ENCODE measurements at places on chromosomes 2 and 18.

- no peak for DNase-seq
Observed at GRCh38 chr2:114550895-114551793, 108.7 kb downstream of the DPP10 start.

GRCh38 chr18:45749918-45750689 is 26.1 kb downstream of the SLC14A1 start:
- DNase-seq = no peak

DNA sequence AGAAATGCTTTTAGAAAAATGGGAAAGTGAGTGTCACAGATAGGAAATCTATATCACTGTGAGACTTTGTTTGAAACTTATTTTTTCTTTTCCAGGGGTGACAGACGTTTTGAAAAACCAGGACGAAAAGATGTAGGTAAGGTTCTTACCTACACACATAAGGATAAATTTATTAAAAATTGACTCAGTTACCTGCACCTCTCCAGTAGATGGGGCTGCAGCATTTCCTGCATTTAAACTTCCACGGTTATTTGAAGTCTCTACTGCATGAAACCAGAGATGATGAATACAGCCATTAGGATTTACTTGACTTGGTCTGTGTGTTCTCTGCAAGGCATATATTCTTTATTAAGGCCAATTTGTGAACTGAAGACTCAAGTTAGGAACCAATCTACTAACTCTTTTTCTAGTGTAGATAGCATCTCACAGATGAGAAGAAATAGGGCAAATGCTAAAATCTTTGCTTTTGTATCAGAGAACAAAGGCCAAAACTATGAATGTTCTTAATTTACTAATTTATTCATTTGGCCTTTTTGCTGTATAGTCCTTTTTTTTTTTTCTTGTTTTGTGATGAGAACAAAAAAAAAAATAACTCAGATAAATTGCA is 15.0 kb downstream of the KCNJ13 start:
- DNase-seq = no peak

GRCh38 chr18:2926528-2926927 is 79.7 kb downstream of the EMILIN2 start:
- DNase-seq = no peak

- no peak for DNase-seq
Observed at GRCh38 chr2:17184512-17184911, 333.7 kb downstream of the RAD51AP2 start.

GRCh38 chr2:182937870-182938269 is 71.4 kb upstream of the FRZB start:
- DNase-seq = no peak

GRCh38 chr2:208013285-208014178 is 11.8 kb downstream of the PLEKHM3 start:
- DNase-seq = no peak

- no peak for DNase-seq
Observed at GRCh38 chr2:242011991-242012764, 142.6 kb downstream of the RTP5 start.

DNA sequence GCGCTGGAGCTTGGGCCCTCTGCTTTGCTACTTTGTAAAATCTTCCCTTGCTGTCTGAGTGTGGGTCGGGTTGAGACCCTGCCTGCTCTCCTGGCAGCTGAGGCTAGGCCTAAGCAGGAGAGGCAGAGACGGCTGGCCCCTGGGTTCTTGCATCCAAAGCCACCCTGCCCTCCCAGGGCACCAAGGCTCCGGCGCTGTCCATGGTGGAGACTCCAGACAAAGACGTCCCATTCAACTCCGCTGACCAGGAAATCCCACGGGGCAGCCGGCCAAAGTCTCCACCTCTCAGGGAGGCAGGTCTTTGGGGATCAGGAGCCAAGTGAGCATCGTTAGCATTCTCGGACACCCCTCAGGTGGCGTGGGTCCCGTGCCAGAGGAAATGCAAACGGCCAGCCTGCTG is 2.6 kb upstream of the PRLH start:
- no peak for DNase-seq

DNA sequence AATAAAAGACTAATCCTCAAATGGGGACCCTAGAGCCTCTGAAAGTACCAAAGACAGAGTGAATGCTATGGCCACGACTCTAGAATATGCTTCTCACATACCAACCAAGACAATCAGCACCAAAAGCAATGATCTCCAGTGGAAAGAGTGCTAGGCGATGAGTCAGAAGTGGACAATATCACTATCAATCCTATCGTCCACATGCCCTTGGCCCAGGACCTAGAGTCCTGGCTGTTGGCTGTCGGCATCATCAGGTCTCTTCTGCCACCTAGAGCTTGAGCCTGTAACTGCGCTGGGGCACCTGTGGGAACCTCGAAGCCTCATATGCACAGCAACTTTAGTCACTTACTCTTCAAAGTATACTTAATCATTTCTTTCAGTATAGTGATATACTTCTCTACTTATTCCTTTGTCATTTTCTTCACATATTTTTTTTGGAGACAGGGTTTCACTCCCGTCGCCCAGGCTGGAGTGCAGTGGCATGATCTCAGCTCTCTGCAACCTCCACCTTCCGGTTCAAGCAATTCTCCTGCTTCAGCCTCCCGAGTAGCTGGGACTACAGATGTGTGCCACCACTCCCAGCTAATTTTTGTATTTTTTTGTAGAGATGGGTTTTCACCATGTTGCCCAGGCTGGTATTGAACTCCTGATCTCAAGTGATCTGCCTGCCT is 29.7 kb downstream of the NOL10 start:
- DNase-seq = no peak

DNA sequence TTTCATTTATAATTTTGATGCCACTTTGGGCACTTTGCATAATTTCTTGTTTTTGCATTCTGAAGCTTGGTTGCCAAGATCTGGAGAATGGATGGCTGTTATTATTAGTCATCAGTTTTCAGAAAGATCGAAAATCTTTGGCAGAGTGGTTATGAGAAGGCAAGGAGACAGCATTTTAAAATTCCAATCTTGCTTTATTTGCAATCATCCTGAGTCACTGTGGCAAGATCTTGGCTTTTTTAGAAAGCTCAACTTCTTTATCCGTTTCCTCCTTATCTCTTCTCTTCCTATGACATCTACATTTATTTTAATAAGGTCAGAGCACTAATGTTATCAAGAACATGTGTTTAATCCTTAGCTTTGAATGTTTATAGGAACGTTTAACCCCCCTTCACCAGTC is 31.1 kb upstream of the EIF2AK3 start:
- no peak for DNase-seq

- no peak for DNase-seq
Observed at GRCh38 chr2:83172841-83173240, 1286.2 kb downstream of the SUCLG1 start.

GRCh38 chr2:17036361-17036760 is 370.7 kb upstream of the CYRIA start:
- no peak for DNase-seq

DNA sequence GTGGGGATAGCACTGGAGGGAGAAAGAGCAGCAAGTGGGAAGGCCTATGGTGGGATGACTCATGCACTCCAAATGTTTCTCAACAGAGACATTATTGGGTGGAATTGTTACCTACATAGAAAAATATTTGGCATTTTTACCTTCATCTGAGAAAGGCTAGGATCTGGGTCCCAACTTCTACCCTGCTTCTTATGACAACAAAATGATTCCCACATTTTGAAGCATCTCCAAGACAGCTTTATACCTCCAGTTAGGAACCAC is 908.9 kb upstream of the GYPC start:
- DNase-seq = no peak

DNA sequence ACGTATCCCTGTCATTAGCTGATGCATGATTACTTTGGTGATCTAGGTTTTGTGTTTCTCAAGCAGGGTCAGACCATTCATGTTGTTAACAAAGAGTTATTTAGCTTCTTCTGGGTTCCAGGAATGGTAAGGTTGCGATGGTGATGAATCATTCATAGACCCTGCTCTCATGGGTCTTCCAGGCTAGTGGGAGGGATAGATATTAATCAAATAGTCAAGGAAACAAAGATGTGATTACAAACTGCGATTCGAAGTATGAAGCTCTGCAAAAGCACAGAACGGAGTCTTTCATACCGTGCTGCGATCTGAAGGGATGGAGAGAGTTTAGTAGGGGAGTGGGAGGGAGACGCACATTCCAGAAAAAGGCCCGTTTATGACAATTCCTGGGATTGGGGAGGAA is 42.1 kb downstream of the CAVIN2 start:
- DNase-seq = no peak

DNA sequence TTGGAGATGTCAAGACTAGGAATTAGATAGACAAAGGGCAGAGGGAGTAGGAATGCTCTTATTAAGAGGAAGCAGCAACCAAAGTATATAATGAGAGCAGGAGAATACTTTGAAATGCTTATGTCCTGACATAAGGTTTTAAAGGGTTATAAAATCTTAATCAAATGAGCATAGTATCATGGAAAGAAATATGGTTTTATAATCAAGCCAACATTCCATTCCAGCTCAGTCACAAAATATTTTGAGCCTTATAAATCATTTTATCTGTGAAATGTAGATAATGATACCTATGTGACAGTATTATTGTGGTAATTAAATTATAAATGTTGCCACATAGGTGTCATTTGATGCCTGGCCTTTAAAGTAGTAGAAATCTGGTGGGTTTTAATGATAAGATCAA is 17.6 kb downstream of the VSNL1 start:
- DNase-seq = no peak

DNA sequence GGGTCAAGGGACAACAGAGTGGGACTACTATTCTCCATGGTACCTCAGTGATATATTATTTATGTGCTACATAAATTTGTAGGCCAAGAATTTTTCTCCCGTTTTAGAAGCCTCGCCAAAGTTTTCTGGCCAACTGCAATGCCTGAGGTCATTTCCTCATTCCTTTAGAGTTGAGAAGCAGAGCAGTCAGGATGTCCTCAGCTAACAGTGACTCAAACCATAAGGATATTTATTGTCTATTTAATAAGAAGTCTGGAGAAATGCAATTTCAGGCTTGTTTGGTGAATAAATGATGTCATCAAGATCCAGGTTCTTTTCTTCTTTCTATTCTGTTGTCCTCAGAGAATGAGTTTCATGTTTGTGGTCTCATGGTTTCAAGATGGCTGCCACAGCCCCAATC is 91.0 kb downstream of the ADCYAP1 start:
- DNase-seq = no peak

GRCh38 chr18:29084120-29084519 is 907.2 kb upstream of the CDH2 start:
- DNase-seq = no peak

DNA sequence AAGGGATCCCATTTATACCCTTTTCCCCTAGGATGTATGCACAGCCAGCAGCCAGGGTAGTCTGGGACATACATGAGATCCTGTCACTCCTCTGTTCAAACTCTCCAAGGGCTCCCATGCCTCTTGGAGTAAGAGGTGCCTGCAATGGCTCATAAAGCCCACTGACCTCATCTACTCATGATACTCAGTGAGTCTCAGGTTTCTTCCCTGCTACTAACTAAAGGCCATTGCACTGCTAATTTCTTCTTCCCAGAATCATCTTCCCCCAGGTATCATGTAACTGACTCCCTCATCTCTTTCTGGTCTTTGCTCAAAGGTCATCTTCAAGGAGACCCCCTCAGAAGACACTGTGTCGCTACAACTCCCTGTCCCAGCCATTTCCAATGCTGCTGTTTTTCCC is 68.2 kb downstream of the CCBE1 start:
- DNase-seq = no peak

DNA sequence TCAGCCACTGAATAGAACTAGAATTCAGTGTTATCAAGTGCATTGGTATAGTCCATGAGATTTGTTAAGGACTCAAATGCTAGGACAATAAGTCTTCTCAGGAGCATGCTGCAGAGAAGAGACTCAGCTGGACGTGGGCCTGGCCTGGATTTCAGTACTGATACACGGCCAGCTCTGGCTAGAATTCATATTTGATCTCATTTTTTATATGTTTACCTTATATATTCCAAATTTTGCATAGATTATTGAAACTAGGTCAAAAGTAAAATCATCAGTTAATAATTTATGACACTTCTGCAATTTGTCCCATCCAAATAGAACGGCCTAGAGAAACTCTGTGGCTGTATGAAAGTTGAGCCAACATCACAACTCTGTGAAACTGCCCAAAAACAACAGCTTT is 262.0 kb downstream of the DLGAP1 start:
- DNase-seq = no peak

DNA sequence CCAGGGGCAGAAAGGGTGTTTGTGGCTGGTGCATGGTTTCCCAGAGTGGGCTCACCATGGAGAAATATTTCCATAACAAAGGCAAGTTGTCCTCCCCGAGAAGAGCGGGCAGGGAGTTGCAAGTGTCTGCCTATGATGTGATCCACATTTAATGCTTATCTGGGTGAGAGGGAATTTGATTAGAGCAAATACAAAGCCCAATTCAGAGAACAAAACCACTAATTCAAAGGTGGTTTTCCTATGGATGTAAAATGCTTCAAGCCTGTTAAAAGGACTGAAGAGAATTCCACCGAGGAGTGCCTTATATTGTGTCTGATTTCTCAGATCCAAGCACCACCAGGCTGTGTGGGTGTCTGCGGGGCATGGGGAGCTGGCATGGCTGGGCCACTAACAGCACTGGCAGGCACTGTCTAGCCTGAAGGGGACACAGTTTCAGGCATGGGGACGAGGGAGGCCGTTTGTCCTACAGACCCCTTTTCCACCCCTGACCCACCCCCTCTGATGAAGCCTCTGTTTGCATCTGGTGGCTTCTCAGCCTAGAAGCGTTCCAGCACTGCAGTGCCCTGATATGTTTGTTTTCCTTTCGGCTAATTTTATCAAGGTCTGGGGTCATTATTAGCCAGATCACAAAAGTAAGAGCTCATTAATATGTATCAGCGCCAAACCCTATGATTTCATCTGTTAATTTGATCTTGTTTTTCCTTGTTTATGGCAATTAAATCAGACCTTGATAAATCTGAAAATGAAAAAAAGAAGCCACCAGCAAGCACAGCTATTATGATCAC is 357.3 kb downstream of the HRH4 start:
- DNase-seq = no peak

DNA sequence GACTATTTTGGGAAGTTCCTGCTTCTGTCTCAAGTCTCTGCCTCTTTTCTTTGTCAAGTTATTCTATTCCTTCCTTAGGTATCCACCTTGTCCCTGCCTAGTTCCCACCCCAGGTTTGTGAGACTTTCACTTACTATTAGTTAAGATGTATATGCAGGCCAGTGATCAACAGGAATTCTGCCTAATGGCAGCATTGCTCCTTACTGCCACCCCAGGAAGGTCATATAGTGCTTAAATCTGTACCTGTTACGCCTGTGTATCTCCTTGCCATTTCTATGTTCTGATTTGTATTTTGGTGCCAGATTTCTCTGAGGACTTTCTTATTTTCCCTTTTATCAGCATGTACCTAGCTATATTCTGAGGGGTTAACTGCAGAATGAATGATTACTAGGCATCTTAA is 746.0 kb upstream of the TMEFF2 start:
- DNase-seq = no peak

GRCh38 chr18:7766817-7767216 is 199.7 kb downstream of the PTPRM start:
- no peak for DNase-seq

DNA sequence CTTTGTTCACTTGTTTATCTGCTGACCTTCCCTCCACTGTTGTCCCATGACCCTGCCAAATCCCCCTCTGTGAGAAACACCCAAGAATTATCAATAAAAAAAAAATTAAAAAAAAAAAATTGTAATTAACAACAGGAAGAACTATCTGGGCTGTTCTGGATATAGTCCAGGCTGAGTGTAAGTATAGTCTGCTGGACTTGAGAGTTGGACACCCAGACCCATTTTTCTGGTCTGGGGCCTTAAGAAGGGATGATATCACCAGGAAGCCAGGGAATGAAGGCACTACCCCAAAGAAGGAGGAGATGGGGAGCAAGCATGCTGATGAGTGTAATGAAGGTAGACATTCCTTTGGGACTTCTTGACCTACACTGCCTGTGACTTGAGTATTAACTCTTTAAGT is 72.1 kb upstream of the ZFP36L2 start:
- no peak for DNase-seq
